ENCODE measurements at places on chromosomes 7 and 10.

DNA sequence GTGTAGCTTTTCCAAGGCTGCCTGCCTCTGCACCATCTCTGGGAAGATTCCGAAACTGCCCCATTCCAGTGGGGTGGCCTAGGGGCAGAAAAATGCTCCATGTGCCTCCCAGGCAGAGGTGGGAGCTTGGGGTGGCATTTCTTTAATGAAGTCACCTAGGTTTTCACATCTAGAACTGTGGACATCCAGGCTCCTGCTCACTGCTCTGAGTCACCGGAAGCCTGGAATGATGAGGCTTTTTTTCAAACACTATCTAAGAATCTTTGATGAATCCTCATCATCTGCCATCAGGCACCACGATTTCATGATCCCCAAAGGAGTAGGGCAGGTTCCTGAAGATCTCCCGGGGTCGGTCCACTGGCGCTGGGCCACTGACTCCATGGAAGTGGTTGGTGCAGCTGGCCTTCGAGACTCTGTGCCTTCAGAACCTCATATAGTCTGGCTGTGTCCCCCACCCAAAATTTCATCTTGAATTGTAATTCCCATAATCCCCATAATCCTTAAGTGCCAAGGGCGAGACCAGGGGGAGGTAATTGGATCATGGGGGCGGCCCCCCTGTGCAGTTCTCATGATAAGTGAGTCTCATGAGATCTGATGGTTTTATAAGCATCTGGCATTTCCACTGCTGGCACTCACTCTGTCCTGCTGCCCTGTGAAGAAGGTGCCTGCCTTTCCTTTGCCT lies 37.1 kb downstream of the MTURN start:
- DNase-seq, result peak; percentile 22

- peak; percentile 77 for DNase-seq
These were observed 1160.8 kb downstream of the REEP3 start for GRCh38 chr10:64682043-64682442.

DNA sequence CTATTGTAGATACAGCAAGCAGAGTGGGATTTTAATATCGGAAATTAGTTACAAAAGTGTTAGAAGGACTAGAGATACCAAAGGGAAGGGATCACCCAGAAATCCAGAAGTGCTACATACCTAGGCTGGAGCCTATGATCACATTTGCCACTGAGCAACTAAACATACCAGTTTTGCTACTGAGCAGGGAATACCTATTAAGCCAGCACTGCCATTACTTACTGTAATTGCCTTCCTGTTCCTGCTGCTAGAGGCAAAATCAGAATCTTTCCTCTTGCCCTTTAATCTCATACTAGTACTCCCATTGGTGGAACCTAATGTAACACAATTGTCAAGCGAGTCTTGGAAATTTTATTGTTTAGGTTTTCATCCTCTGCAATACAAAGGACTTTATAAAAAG lies 121.7 kb downstream of the ATRNL1 start:
- no peak for DNase-seq

DNA sequence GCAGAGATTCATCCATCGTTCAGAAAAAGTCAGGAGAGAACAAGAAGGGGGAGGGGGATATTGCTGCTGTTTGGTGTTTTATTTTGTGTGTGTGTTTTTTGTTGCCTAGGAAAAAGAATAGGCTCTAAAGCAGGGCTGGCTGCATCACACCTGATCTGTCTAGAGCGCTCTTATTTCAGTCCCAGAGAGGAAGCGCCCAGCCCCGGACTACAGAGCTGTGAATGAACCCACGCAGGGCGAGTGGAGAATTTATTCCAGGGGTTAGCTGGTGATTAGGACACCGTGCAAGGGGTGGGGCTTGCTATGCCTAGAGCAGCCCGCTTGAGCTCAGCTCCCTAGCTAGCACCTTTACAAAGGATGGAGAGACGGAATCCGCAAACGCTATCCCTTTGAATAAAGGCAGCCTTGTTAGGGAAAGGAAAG lies 621 bp upstream of the FAM13C start:
- DNase-seq, result peak; percentile 46

GRCh38 chr7:101845974-101846373 lies 28.5 kb downstream of the CUX1 start:
- DNase-seq, result no peak

- DNase-seq, result no peak
These were observed 36.0 kb downstream of the ZNRF2 start for GRCh38 chr7:30320392-30320791.

GRCh38 chr7:102128303-102128702 lies 158.4 kb upstream of the SH2B2 start:
- DNase-seq, result no peak

- DNase-seq, result peak; percentile 18
These were observed 8.4 kb upstream of the INMT start for GRCh38 chr7:30743371-30744074.

GRCh38 chr10:133142523-133143199 lies 17.4 kb upstream of the KNDC1 start:
- no peak for DNase-seq

GRCh38 chr10:85447690-85448089 lies 918.9 kb downstream of the GRID1 start:
- DNase-seq, result no peak

DNA sequence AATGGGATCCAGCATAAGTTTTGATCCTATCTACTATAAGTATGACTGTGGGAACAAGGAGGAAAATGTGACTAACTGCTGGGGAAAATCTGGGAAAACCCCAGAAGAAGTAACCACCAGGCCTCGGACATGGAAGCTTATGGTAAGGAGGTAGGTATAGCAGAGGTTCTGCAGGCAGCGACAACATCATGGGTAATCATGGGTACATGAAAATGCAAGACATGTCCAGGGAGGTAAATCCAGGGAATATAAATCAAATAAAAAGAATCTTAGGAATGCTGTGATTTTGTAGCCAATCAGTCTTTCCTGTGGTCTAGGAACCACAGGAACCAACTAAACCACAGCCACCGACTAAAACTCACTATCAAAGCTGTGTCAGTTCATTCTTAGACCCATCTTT lies 168.3 kb upstream of the NPY start:
- no peak for DNase-seq
